ENCODE measurements at places on chromosomes 6 and 20.

DNA sequence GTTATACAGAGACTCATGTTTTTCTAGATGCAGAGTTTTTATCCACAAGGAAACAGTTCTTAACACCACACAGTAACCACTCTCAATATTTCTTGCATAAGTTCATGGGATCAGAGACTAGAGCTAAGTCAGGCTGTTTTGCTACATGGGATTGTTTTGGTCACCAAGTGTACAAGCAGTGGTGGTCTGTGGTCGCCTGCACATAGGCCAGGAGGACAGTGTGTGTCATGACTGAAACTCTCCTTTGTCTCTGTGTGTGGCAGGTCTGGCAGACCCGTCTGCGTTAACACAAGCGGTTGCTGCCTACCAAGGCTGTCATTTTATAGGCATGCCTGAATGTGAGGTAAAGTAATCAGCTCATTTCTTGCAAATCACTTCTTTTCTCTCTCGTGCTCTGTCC lies 18.9 kb downstream of the WRNIP1 start:
- DNase-seq = no peak

- DNase-seq = no peak
Measured at GRCh38 chr6:44608175-44608574, 220.7 kb downstream of the CDC5L start.

DNA sequence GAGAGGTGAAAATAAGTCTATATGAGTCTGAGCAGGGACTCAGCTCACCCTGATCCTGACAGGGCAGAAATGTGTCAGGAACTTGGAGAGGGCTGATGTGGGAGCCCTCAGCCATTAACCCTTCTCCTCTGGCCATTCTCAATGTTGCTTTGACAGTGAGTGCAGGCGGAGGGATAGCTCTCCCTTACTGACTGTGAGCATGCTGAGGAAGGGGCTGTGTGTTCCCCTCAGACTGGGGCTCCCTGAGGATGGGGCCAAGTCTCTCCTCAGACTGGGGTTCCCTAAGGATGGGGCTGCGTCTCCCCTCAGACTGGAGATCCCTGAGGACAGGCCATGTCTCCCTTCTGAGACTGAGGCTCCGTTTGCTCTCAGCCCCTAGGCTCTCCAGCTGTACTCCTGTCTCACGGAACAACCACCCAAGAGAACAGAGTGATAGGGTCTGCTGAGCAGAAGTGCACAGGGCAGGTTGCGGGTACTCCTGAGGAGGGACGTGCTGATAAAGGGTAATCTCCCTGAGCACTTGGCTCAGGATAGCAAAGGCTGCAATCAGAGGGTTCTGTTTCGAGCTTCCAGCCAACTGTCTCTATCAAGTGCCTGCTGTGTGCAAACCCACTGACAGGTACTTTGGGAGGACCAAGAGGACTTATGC lies 141.0 kb downstream of the MRPL14 start:
- DNase-seq = no peak

DNA sequence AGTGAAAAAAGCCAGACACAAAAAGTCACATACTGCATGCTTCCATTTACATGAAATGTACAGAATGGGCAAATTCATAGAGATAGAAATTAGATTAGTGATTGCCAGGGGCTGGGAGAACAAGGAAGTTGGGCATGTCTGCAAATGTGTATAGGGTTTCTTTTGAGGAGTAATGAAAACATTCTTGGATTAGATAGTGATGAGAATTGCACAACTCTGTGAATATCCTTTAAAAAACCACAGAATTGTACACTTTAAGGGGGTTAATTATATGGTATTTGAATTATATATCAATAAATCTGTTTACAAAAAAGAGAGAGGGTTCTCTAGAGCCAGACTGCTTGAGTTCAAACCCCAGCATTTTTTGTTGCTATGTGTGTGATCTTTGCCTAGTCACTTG lies 188.1 kb downstream of the CDC5L start:
- DNase-seq = peak; percentile 66

GRCh38 chr6:133131621-133132465 lies 109.3 kb upstream of the EYA4 start:
- no peak for DNase-seq

GRCh38 chr20:35283441-35284266 lies 918 bp downstream of the EIF6 start:
- DNase-seq = no peak

- DNase-seq = no peak
Measured at GRCh38 chr6:131124336-131125071, 10.8 kb upstream of the AKAP7 start.

GRCh38 chr20:18524646-18525045 lies 16.9 kb downstream of the SEC23B start:
- peak; percentile 60 for DNase-seq

DNA sequence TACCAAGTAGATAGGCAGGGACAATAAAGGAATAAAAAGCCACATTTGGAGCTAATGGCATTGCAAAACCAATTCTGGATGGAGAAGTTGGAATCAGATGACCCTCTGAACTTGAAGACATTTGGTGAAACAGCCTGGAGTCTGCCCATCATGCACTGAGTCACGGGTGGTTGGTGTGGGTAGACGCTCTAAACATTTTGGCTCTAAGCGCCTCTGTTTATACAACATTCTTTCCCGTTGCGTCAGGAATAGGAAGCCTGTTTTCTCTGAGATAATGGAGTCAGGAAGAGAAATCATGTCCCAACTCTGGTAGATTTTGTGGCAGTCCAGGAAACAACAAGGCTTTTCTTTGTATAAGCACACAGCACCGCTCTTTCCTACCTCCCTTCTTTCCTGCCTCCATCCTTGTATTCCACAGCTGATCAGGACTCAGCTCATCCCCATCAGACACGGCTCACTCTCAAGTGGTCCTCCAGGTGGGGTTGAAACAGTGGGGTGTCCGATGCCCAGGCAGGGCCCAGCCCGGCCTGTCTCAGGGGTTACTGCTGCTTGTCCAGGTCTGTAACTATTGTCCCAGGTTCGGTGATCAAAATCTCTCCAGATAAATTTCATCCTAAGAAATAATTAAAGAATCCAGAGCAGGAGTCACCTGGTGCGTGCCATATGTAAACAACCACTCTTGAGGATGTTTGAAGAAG lies 12.1 kb upstream of the RAMACL start:
- peak; percentile 96 for DNase-seq

GRCh38 chr6:91970700-91971099 lies 1383.8 kb upstream of the MAP3K7 start:
- DNase-seq = no peak

DNA sequence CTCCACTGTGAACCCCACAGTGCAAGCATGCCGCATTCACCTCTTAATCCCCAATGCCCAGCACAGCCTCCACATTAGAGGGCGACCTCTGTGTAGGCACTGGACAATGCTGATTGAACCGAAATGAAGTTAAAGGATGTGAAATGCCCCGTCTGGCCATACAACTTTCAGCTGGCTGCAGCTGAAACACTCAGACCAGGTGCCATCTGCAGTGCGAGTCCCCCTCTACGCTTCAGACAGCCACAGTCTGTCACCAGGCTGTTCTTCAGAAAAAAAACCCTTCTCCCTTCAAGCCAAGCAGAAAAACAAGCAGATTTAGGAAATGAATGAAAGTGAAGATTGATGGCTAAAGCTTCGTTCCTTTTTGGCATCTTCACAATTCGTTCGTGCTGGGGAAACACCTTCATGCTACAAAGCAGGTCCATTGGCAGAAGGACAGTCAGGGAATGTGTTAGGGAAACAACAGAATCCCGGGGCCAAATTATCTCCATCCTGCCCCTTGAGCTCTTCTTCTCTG lies 44.7 kb downstream of the TNFAIP3 start:
- no peak for DNase-seq

GRCh38 chr20:63351811-63352591 lies 9.1 kb downstream of the CHRNA4 start:
- no peak for DNase-seq

- peak; percentile 12 for DNase-seq
Measured at GRCh38 chr6:161407115-161407514, 133.3 kb upstream of the AGPAT4 start.

- no peak for DNase-seq
Measured at GRCh38 chr6:85669735-85670194, 27.1 kb upstream of the SYNCRIP start.

DNA sequence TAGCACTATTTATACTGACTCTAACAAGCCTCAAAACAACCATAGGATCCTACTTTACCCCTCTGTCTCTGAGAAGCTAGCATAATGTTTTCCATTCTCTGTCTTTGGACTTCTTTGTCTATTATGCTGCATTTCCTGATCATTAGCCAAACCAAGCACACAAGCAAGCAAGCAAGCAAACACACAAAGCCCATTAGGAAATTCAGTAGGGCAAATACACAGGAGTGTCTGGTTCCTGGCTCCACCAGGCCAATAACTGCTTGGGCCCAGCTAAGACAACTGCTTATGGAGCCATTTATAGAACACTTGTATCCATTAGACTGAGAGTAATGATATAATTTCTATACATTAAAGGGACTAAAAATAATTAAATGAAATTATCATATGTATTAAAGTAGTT lies 952.9 kb upstream of the EPHA7 start:
- no peak for DNase-seq

GRCh38 chr6:168432196-168432595 lies 8.8 kb upstream of the SMOC2 start:
- no peak for DNase-seq

- DNase-seq = peak; percentile 20
Measured at GRCh38 chr6:131652472-131652871, 15.4 kb downstream of the ENPP3 start.

- DNase-seq = no peak
Measured at GRCh38 chr20:51424270-51425117, 118.0 kb downstream of the NFATC2 start.

DNA sequence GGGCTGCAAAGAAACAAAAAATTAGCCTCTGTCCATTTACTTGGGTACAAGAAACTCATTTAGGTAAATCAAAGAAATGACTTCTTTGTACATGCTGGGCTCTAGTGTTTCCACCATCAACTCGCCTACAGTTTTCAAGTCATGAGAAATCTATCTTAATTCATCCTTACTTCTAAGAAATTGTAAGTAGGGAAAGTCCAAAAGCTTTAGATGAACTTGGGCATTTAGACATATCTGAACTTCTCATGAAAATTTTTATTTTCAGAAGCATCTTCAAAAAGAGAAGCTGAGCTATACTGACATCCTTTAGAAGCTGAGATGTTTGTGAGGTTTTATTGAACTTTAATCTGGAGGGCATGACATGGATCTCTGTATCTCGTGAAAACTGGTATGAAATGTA lies 117.3 kb downstream of the MYB start:
- no peak for DNase-seq

GRCh38 chr6:38678178-38678760 lies 24.7 kb downstream of the GLO1 start:
- DNase-seq = no peak

DNA sequence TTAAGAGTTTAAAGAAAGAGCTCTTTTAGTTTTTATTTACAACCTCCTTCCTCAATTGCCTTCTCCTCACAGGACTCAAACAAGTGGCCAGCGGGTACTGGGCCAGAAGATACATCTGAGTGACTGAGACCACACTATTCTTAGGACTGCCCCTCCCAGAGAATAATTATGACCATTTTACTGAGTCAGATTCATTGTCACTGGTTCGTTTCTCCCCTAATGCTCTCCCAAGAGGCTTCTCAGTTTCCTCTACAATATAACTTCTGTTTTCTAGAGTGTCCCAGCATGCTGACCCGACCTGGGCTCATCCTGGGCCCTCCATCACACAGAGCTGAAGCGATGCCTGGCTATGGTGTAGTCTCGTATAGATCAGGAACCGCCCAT lies 279.9 kb downstream of the CD83 start:
- DNase-seq = no peak

DNA sequence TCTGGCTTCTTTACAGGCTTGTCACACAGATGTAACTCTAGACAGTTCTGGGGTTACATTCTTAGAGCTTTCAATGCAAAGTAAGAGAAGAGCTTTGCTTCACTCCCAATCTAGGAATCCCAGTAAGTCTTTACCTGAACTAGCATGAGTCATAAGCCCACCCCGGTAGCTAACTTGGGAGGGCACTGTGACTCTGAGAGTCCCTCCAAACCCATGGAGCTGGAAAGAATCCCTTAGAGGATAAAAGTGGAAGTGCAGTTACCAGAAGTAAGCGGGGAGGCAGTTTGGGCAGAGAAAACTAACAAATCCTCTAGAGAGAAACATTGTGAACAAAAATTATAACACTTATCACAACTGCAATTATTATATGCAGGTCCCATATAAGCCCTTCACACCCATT lies 84.0 kb upstream of the SMLR1 start:
- no peak for DNase-seq

GRCh38 chr6:122405417-122405816 lies 6.0 kb downstream of the HSF2 start:
- peak; percentile 9 for DNase-seq

DNA sequence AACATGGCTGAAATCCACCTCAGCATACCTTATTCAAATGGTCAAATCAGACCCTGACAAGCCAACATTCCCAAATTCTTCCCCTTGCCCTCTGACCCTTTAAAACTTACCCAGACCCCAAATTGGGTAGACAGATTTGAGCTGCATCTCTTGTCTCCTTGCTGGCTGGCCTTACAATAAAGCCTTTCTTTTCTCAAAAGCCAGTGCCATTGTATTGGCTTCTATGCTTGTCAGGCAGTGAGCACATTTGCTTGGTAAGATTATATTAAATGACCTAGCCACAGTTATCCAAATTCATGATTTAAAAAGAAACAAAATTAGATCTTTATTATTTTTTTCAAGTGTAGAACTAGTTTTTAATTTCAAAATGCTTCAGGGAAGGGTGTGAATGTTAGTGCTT lies 67.8 kb upstream of the FAM83B start:
- no peak for DNase-seq

DNA sequence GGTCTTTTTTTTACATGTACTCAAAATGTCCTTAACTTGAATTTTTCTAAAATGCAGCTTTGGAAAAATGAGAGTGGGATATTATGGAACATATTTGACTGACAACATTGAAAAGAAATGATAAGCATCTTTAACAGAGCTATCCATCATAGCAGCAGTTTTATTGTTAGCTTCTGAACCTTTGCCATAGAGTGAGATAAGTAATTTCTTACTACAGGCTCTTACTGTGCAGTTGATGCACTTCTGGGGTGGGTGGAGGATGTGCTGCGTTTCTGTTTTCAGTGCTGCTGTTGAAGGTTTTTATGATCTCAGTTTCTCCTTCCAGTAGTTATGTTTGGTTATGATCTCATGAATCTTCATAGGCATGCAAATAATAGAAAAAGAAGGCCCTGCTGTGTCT lies 267.0 kb downstream of the TMEM242 start:
- DNase-seq = no peak

- no peak for DNase-seq
Measured at GRCh38 chr6:4678506-4679300, 97.5 kb upstream of the CDYL start.

DNA sequence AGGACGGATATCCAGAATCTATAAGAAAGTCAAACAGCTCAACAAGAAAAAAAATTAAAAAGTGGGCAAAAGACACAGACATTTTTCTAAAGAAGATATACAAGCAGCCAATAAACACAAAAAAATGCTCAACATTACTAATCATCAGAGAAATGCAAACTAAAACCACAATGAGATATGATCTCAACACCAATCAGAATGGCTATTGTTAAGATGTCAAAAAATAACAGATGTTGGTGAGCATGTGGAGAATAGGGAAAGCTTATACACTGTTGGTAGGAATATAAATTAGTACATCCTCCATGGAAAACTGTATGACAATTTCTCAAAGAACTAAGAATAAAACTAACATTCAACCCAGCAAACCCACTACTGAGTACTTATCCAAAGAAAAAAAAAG lies 23.3 kb upstream of the OSTM1 start:
- DNase-seq = peak; percentile 47

GRCh38 chr6:149112976-149113375 lies 204.5 kb upstream of the TAB2 start:
- DNase-seq = no peak

Measured in fibroblast of the aortic adventitia (primary cell).